ENCODE measurements at places on chromosomes 3 and 15. TPM values are rescaled to one million over a fixed set of nuclear protein-coding genes. Genes with fewer than 3 reads are reported as not detected.

GRCh38 chr3:143200001-143200924 is 80.7 kb downstream of the CHST2 start:
- H3K27ac ChIP-seq, result no peak overlapping the region
- H3K4me1 ChIP-seq, result no peaks in the 10 kb centered on the region
- H3K27me3 ChIP-seq, result no peaks in the 10 kb centered on the region
- DNase-seq, result no peak
- no peak overlapping the region for H3K4me3 ChIP-seq

- peaks cover 19% of the 10 kb centered on the region for H3K4me1 ChIP-seq
- H3K4me3 ChIP-seq, result no peak overlapping the region
- no peak overlapping the region for H3K27ac ChIP-seq
- peak; percentile 16 for DNase-seq
These were observed 131.6 kb downstream of the TPRA1 start for GRCh38 chr3:127458696-127459604.

DNA sequence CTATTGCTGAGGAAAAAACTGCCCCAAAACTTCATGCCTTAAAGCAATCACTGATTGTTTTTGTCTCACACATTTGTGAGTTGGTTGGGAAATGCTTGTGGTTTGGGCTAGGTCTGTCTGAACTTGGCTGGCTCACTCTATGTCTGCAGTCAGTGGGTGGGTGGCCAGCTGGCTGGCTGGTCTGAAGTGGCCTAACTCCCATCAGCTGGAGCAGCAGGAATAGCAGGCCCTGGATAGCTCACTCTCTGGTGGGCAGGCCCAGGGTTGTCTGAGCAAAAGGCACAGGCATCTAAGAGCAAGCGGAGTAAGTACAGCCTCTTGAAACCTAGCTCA is 37.7 kb upstream of the PRR20G start:
- H3K27ac ChIP-seq, result no peak overlapping the region
- no peaks in the 10 kb centered on the region for H3K36me3 ChIP-seq

- H3K4me1 ChIP-seq, result peaks cover 80% of the 10 kb centered on the region
- H3K36me3 ChIP-seq, result no peaks in the 10 kb centered on the region
- H3K27me3 ChIP-seq, result no peaks in the 10 kb centered on the region
- no peak for DNase-seq
- no peak overlapping the region for H3K4me3 ChIP-seq
These were observed 2.4 kb upstream of the RASSF1 start for GRCh38 chr3:50342813-50343633.

DNA sequence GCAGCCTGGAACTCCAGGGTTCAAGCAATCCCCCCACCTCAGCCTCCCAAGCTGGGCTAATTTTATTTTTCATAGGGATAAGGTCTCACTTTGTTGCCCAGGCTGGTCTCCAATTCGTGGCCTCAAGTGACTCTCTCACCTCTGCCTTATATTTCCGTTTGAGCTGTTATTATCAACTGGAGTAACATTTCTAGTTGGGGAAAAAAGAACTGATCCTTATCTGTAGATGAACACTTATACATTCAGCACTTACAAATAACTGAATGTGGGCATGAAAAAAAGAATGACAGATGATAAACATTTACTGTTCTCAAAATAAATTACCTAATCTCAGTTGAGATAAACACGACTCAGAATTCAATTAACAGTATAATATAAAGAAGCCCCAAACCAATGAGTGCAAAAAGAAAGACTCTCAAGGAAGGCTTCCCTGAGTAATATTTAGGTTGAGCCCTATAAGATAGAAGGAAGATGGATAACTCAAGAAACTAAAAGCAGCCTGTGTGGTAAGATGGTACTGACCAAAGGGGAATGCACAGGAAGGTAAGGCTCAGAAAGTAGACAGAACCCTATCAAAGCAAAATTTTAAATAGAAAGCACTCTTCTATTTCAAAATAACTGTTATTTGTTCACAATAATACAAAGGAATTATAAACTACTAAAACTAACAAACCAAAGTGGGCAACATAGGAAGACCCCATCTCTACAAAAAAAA is 11.8 kb downstream of the UBE3A start:
- DNase-seq, result no peak
- H3K27me3 ChIP-seq, result no peaks in the 10 kb centered on the region
- peaks cover 10% of the 10 kb centered on the region for H3K4me1 ChIP-seq
- no peak overlapping the region for H3K27ac ChIP-seq

GRCh38 chr3:128814060-128814459 is 65.4 kb upstream of the ACAD9 start:
- H3K36me3 ChIP-seq, result peaks cover 66% of the 10 kb centered on the region
- H3K4me1 ChIP-seq, result no peaks in the 10 kb centered on the region
- no peak overlapping the region for H3K27ac ChIP-seq
- H3K27me3 ChIP-seq, result no peaks in the 10 kb centered on the region

DNA sequence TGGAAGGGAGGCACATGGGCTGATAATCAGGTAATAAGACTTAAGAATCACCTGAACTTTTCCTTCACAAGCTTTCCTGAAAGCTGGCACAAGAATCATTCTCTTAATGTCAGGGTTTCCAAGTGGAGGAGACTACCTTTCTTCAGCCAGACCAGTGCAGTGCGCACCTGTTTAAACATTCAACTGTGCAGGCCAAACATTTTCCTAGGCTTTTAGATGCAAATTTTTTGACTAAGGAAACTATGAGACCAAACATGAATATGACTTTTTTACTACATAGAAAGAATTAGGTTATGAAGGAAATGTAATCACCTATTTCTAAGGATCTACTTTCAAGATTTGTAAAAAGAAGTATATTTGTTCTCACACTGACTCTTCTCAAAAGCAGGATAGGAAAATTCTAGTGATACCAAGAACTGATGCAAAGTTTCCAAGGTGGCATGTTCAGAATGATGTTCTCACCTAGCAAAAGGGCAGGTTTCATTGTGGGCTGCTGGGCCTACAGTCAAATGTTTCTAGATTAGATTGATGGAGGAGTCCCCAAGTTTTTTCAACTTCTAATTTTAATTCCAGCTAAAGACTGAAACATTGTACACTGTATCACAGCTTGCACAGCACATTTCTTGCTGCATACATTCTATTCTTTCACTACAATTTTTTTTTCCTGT is 339.1 kb downstream of the TIGIT start:
- no peaks in the 10 kb centered on the region for H3K4me1 ChIP-seq
- H3K27ac ChIP-seq, result no peak overlapping the region
- H3K4me3 ChIP-seq, result no peak overlapping the region

- no peaks in the 10 kb centered on the region for H3K27me3 ChIP-seq
- H3K4me3 ChIP-seq, result no peak overlapping the region
- H3K27ac ChIP-seq, result no peak overlapping the region
- no peak for DNase-seq
These were observed 144.0 kb downstream of the SMAD6 start for GRCh38 chr15:66846031-66846430.

Gene BOC
- 0.20 TPM for total RNA-seq

Gene HTR3E
- total RNA-seq, result not detected

Gene WWTR1
- total RNA-seq, result 0.43 TPM

Gene ARPP21
- not detected for total RNA-seq

Gene TMEM44
- 3.3 TPM for total RNA-seq
